RPMI8226 (cell line): ENCODE measurements at places on chromosomes 7 and 10.

DNA sequence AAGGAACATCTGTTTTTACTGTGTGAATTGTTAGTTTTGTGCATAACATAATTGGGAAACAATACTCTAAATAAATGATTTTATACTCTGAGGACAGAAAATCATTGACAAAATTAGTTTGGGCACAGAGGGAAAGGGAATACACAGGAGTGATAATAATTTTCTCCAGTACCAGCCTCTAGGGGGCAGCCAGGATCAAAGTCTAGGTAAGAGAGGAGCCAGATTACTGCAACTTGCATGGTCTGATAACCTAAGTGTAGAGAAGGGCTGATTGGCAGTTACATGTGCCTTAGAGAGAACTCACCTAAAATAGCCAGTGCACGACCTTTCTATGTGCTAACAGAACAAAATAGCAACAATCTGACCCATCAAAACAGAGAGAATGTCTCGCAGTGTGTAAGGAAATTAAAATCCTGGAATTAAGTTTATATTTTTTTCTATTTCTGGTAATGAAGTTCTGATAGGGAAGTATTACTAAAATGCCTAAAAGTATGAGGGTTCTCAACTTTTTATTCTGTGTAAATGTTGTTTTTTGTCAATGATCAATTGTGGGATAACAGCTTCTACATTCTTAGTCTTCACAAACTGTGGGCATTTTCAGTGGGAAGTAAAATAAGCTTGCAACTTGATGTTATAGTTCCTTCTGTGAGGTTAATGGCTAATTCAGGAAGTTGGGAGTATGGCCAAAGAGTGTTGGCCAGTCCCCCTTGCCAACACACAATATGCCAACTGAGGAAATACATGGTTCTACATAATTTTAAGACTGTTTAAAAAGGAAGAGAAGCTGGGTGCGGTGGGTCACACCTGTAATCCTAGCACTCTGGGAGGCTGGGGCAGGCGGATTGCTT lies 66.4 kb downstream of the EXOC6 start:
- DNase-seq: peak; percentile 57

- DNase-seq: peak; percentile 73
These were observed 47.3 kb downstream of the CDCA7L start for GRCh38 chr7:21898265-21898930.

DNA sequence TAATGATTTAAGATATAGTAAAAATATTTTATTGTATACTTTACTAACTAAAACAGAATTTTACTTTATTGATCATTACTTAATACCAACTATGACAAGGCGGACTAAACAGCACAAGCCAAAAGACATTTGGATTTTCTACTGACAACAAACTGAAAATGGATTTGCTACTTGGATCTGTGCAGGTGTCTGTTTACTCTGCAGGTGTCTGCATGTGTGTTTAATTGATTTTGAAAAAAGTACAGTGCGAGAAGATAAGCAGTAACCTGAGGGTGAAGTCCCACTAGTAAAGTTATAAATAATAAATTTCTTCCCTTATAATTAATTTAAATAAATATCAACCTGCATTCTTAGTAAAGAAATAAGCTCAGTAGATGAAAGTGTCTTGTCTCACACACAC lies 696.8 kb upstream of the MBL2 start:
- no peak for DNase-seq

GRCh38 chr7:19470031-19470430 lies 238.8 kb downstream of the POLR1F start:
- DNase-seq: no peak

- no peak for DNase-seq
These were observed 110.0 kb downstream of the LRMDA start for GRCh38 chr10:75541411-75541810.
